ENCODE measurements at places on chromosomes 12 and 14. TPM values are rescaled to one million over a fixed set of nuclear protein-coding genes. Genes with fewer than 3 reads are reported as not detected.

Gene RILPL1
- total RNA-seq = 1.4 TPM

Gene BDKRB2
- 17.4 TPM for total RNA-seq

Gene LMO3
- total RNA-seq = 7.2 TPM

Gene TMTC1
- 13.2 TPM for total RNA-seq

Gene SELPLG
- 2.4 TPM for total RNA-seq

Gene CKAP4
- 23.8 TPM for total RNA-seq

Gene MYL6
- total RNA-seq = 1,872 TPM

Gene DLGAP5
- total RNA-seq = 6.3 TPM

Gene ADIPOR2
- total RNA-seq = 26.4 TPM

Gene ANKRD33
- total RNA-seq = not detected

Gene ZC2HC1C
- 11.7 TPM for total RNA-seq

Gene TRPV4
- 0.27 TPM for total RNA-seq

Gene NTF3
- not detected for total RNA-seq

Gene LBHD2
- not detected for total RNA-seq

Gene NFE2
- not detected for total RNA-seq

Gene KDM2B
- total RNA-seq = 115 TPM

Gene FITM1
- 3.9 TPM for total RNA-seq

Gene SLC7A7
- 787 TPM for total RNA-seq

Gene MUCL1
- total RNA-seq = not detected

Gene GPN3
- 1.4 TPM for total RNA-seq

Gene LRP1-AS
- total RNA-seq = not detected

Gene HCAR3
- not detected for total RNA-seq

Gene NR1H4
- 249 TPM for total RNA-seq

Gene CELA1
- not detected for total RNA-seq

All from Peyer's patch (tissue), 4 donors.